Muscle of back (tissue), 13 donors: ENCODE measurements at places on chromosomes 7 and 10. TPM values are rescaled to one million over a fixed set of nuclear protein-coding genes. Genes with fewer than 3 reads are reported as not detected.

Gene VWA2
- polyA plus RNA-seq: 0.13 TPM

Gene VPS37D
- 2.6 TPM for polyA plus RNA-seq

DNA sequence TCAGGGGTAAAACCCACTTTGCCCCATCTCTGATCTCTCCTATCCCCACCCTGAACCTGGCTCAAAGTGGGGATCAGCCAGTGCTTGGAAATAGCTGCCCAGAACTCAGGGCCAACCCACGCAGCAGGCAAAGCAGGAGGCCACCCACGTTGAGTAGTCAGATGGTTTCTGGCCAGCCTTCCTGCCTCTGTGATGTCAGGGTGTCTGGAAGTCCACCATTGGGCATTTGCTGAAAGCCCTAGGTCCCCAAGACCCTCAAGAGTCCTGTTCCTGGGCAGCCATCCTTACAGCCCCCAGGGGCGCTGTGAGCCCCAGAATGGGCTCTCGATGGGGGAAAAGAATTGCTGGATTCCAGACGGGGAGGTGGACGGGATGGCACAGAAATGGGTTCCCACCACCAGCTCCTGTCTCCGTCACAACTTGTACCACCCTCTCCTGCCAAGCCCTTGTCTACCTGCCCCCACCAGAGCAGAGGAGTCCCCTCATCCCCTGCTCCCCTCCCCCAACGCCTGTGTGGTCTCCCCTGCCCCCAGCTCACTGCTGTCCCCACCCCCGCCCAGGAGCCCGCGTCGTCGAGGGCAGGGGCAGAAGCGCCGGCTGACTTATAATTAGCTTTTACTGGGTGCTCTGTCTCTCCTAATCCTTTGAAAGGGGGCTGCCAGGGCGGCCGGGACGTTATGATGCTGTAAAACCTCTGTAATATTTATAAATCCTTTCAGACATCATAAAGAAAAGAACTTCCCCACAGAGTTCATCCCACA, 3.9 kb downstream of the MYL10 start:
- DNase-seq: peak; percentile 52

GRCh38 chr7:130367836-130368746, 12.2 kb upstream of the CPA1 start:
- peak; percentile 41 for DNase-seq

DNA sequence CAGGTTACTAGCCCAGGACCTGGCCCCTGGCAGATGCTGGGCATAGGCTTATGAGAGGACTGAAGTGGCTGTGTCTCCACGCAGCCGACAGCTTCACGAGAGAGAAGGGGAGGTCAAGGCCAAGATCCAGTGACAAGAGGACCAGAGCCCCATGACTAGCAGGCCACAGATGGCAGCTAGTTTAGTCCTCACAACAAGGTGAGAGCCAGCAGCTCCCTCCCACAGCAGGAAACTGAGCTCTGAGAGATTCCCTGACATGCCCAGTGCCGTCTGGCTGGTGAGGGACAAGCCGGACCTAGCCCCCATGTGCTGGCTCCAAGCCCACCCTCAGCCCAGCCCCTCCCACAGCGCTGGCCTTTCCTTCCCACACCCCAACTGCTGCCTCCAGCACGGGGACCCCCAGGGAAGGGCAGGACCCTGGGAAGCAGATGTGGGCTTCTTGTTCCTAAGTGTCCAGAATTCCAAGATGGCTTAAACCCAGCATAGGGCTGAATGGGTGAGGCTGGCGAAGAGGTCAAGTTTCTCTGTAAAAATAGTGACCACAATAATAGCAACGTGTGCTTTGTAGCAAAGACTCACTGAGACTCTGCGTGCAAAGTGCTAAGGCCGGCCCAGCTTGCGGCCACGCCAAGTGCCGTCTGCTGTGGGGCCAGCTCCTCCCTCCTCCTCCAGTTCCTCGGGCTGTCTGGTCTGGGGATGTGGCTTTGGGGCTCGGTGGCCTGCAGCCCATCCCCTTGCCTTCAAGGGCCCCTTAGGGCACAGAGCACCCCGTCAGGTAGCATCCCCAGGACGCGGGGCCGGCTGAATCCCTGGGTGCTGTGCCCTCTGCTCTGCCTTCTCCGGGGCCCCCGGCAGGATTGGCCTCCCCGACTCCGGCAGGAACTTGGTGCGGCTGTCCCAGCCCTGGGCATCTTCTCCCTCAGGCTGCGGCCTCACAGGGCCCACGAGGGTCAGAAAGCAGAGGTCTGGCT, 7.8 kb upstream of the FAM20C start:
- DNase-seq: peak; percentile 76

GRCh38 chr10:62618576-62619412, 185.7 kb upstream of the ADO start:
- no peak for DNase-seq

Gene TDRD1
- polyA plus RNA-seq: 0.31 TPM

GRCh38 chr7:883055-884021, 7.0 kb downstream of the GET4 start:
- no peak for DNase-seq

Gene MYO3A
- 1.3 TPM for polyA plus RNA-seq

DNA sequence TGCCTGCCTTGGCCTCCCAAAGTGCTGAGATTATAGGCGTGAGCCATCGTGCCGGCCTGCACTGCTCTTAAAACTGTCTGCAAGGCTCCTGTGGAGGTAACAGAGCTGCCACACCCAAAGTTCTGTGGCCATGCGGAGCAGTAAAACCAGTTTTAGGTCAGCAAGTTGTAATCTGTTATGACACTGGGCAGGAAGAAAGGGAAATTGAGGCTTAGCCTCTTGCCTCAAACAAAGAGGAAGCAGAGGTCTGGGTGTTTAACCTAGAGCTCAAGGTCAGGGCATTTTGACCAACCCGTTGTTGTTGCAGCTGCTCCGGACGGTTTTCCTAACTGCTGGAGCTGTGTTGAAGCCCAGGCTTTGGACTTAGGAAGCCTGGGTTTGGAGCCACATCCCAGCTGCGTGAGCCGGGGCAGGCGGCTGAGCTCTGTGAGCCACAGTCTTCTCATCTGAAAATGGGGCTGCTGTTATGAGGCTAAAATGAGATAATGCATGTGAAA, 7.4 kb upstream of the RRP12 start:
- DNase-seq: no peak

Gene CASP2
- polyA plus RNA-seq: 25.6 TPM

DNA sequence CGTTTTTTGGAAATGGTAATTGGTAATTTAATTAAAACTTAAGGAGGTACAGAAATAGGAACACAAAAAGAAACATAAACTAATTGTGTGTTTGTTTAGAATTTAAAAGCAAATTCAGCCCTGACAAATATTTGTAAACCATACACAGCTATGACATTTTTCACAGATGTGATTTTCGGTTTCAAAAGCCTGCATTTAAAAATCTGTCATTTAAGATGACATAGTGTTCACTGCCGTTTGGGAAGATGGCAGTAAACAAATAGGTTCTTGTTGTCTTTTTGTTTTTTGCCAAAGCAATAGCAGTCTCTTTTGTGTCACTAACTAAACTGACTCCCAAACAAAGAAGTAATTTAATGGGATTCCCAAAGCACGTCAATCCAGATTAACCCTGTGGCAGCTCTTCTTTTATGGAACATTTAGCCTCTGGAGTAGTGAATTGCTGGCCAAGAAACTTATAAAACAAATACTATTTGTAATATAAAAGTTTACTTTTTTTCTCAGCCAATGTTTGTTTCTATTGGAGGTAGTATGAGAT, 697.6 kb downstream of the PHTF2 start:
- no peak for DNase-seq

DNA sequence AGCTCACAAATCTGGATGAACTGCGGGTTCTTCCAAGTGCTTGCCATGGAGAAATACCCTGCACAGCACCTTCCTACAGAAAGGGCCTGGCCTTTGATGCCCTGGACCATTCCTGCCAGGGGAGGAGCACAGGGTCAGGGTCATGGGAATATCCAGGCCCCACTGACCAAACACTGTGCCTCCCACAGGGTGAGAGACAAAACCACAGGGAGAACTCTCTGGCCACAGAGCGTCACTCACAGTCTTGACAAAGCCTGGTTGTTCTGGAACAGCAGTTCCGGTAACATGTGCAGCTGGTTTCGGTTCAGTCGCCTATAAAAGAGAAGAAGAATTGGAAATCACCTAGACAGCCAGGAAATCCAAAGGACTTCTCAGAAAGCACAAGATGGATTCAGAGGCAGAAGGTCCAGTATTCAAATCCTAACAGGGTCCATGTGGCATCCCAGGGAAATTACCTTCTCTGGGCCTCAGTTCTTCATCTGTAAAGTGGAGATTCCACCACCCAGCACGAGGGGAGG, 28.1 kb downstream of the SLIT1 start:
- DNase-seq: no peak

GRCh38 chr10:22454634-22455033, 109.3 kb downstream of the SPAG6 start:
- DNase-seq: no peak

GRCh38 chr10:13816195-13816925, 229.6 kb downstream of the PRPF18 start:
- peak; percentile 53 for DNase-seq

- DNase-seq: peak; percentile 88
Measured at GRCh38 chr7:82443547-82444219, at the start of gene CACNA2D1. Gene CACNA2D1, minus strand, starts transcription at chr7:82443777.

DNA sequence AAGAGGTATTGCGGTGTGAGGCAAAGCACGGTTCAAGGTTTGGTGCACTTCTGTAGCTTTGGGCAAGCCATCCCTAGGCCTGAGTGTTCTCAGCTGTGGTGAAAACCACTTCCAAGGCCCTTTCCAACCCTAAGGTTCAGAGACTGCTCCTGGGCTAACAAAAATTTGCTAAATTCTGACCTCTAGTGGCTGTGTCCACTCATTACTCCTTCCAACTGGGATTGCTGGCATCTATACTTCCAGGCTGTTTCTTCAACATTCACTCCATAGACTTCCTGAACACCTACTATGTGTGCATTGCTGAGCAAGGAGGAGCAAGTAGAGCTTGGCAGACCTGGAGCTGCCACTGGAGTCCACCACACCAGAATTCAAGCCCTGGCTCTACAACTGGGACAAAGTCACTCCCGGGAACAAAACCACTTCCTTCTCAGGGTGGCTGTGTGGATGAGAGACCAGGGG, 29.3 kb upstream of the SH3PXD2A start:
- peak; percentile 61 for DNase-seq

GRCh38 chr10:21130108-21130507, 233.0 kb upstream of the NEBL start:
- no peak for DNase-seq

GRCh38 chr7:45359776-45360175, 202.2 kb downstream of the RAMP3 start:
- DNase-seq: no peak
